ENCODE measurements at places on chromosomes 3 and 15. TPM values are rescaled to one million over a fixed set of nuclear protein-coding genes. Genes with fewer than 3 reads are reported as not detected.

Gene THAP10
- total RNA-seq, result 4.0 TPM

Gene CLDN16
- 0.23 TPM for total RNA-seq

Gene GPR27
- 6.3 TPM for total RNA-seq

Gene ZIC4
- not detected for total RNA-seq

Gene VPS8
- total RNA-seq, result 33.8 TPM

Gene COL6A5
- total RNA-seq, result not detected

Gene TLR9
- not detected for total RNA-seq

Gene A4GNT
- not detected for total RNA-seq

Gene SUCLG2
- total RNA-seq, result 55.6 TPM

Gene ZNF662
- total RNA-seq, result not detected

Gene UCN2
- 3.8 TPM for total RNA-seq

Gene LRRC3B
- total RNA-seq, result not detected

Gene ITPKA
- total RNA-seq, result 13.5 TPM

Gene GXYLT2
- total RNA-seq, result 4.1 TPM

Gene GAP43
- not detected for total RNA-seq

Gene BHLHE40
- total RNA-seq, result 27.9 TPM

Gene DPPA4
- total RNA-seq, result not detected

Gene CELSR3
- 21.5 TPM for total RNA-seq

Gene GOLGA8M
- 1.6 TPM for total RNA-seq

Gene SI
- not detected for total RNA-seq

Gene CCR4
- not detected for total RNA-seq

Gene PRR20G
- not detected for total RNA-seq

Gene HRG
- 0.16 TPM for total RNA-seq

Gene IMPG2
- total RNA-seq, result 0.26 TPM

Gene LRRN1
- total RNA-seq, result 1.2 TPM

Gene CASR
- not detected for total RNA-seq

Gene SEMA3B
- 12.5 TPM for total RNA-seq

Gene EPHB1
- total RNA-seq, result not detected

Gene COMMD4
- total RNA-seq, result 47.3 TPM

Data from MCF 10A (cell line).